Activated T-helper 17 cell treated with anti-CD3 and anti-CD28 coated beads, Interleukin-2, amount 50 U/mL, for 72 hours (primary cell): ENCODE measurements at places on chromosomes 6 and 20. TPM values are rescaled to one million over a fixed set of nuclear protein-coding genes. Genes with fewer than 3 reads are reported as not detected.

The MAFB gene
- not detected for total RNA-seq

The FIG4 gene
- total RNA-seq: 18.8 TPM

GRCh38 chr6:164227952-164228522 lies 813.5 kb downstream of the QKI start:
- ATAC-seq: no peak

DNA sequence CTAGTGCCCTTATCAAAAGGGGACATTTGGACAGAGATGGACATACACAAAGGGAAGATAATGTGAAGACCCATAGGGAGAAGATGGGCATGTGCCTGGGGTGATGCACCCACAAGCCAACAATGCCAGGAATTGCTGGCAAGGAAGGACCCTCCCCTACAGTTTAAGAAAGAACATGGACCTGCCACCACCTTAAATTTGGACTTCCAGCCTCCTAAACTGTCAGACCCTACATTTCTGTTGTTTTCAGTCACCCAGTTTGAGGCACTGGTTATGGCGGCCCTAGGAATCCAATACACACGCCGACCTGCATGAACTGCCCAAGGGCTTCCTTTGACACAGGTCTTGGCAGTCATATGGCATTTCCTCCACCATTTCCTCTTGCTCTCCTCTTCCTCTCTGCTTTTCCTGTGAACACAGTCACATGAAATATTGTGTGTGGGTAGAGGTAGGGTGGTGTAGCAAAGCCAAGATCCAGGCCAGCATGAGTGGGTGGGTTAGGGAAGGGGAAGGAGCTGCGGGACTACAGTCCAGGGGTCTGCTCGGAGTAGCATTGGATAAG lies 115.6 kb downstream of the ZDHHC14 start:
- ATAC-seq: no peak

DNA sequence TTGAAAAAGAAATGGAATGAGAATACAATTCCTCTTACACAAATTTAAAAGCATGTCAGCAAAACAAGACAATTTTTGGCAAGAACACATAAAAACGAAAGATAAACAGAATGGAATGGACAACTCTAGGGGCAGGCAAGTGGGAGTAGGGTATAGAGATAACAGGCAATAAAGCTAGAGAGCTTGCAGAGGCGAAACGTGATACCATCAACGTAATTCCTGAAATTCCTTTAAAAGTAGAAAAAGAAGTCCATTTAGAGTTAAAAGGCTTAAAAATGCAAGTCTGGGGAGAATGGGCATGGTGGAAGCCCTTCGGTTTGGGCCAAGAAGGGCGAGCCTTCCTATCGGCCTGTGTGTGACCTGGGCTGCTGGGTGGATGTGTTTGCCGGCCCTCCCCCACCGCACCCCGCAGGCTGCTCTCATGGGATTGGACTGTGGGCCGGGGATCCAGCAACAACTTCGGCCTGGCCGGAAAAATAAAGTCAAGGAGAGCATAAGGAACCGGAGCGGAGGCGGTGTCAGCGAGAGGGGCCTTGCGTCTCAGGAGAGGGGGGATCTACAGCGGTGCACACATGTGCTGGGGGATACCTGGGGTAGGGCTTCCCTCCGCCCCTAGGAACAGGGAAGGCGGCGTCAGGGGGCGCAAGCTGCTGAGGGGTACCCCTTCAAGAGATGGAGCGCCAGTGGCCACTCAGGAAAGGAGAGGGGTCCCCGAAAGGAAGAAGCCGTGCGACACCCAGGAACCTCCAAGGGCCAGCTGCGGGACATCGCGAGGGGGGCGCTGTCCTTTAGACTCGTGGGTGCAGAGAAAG lies 4.1 kb downstream of the TMEM239 start:
- ATAC-seq: no peak

- ATAC-seq: no peak
These were observed 45.6 kb downstream of the LY86 start for GRCh38 chr6:6633898-6634734.

- ATAC-seq: no peak
These were observed 39.8 kb downstream of the ADTRP start for GRCh38 chr6:11738661-11739375.

- ATAC-seq: no peak
These were observed 174.2 kb upstream of the HDAC2 start for GRCh38 chr6:114144887-114145851.

- ATAC-seq: no peak
These were observed 68.4 kb upstream of the RBM24 start for GRCh38 chr6:17212546-17213371.

DNA sequence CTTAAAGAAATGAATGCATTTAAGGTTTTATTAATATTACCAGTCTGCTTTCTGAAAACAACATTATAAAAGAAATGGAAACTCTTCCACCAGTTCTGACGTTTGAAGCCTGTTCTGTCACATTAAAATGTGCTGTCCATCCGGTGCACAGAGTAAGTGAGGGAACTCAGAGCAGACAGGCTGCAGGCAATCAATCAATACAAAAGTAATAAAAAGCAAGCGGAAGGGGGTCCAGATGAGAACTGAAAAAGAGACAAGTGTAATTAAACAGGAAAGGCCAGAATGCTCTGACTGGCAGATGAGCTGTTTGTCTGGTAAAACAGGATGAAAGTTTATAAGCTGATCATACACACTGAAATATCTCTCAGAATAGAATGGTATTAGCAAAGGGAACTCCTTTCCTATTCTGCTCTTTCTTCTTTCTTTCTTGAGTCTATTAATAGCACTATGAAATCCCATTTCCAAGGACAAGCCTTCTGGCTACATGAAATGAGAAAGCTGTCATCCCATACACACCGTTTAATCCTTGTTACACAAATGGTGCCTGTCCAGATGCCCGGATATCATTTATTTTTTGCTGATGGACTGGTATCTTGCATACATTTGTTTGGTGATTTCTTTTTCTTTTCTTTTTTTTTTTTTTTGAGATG lies 94.3 kb downstream of the RAMACL start:
- ATAC-seq: no peak

GRCh38 chr6:22556266-22556665 lies 13.1 kb upstream of the HDGFL1 start:
- ATAC-seq: no peak

GRCh38 chr6:74834967-74835366 lies 370.9 kb downstream of the COL12A1 start:
- no peak for ATAC-seq
